ENCODE measurements at places on chromosomes 4 and X. TPM values are rescaled to one million over a fixed set of nuclear protein-coding genes. Genes with fewer than 3 reads are reported as not detected.

- DNase-seq = no peak
Measured at GRCh38 chrX:131725001-131725654, 181.3 kb downstream of the OR13H1 start.

DNA sequence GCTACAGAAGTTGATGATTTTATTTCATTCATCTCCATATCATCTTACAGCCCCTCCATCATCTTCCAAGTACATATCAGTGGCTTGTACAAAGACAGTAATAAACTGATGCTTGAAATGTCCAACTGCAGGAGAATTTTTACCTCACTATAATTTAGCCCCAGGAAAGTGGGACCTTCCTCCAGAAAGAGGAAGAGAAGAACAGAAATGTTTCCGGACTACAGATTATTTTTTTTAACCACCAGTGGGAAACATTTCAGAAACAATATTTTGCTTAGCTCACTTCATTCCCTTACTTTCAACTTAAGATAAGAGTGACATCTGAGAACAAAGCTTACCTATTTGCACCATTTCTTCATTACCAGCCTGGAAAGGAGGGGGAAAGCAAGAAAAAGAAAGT is 2.0 kb downstream of the ADAMTS3 start:
- DNase-seq = no peak

DNA sequence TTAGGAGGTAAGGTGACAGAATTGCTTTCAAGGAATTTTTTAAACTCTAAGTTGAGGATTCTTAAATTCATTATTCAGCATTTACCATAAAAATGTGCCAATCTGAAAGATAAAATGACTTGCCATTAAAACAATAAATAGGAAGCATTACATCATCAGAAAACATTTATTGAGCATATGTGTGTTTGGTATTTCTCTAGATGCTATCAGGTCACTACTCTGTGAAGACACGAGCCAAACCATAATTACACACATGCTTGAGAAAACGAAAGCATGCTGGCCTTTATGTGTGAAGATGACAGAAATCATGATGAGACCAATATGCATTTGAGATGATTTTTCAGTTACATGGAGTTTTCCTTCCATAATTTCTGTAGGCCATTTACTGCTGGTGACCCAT is 12.3 kb upstream of the IL21 start:
- no peak for DNase-seq

- no peak for DNase-seq
Measured at GRCh38 chrX:68438575-68438974, 5.3 kb upstream of the OPHN1 start.

- peak; percentile 28 for DNase-seq
Measured at GRCh38 chr4:6658597-6659075, 18.2 kb downstream of the MRFAP1 start.

Gene KCND1
- total RNA-seq = 0.28 TPM
